ENCODE measurements at places on chromosomes 1 and 21.

- no peak for DNase-seq
Measured at GRCh38 chr21:16455978-16456377, 726.2 kb downstream of the USP25 start.

DNA sequence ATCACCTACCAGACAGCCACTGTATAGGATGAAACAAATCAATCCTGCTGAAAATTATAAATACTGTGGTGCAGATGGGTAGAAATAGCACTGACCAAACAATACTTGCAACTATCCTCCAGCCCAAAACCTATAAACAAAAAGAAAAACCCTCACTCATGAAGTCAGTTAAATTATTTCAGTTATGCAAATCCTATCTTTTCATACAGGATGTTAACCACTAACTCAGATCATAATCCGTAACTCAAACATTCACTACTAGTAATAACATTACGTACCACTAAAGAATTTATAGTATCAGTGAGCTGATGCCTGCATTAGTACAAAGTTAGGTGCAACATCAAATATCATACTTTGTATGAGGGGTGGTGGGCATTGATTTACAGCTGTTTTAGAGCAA, 2.6 kb downstream of the NDC1 start:
- DNase-seq, result no peak

- DNase-seq, result no peak
Measured at GRCh38 chr1:153415850-153416570, at the start of gene S100A7A. TSS of gene S100A7A (plus strand) at chr1:153416520. CDS start at chr1:153418083, 1,563 bp downstream.

DNA sequence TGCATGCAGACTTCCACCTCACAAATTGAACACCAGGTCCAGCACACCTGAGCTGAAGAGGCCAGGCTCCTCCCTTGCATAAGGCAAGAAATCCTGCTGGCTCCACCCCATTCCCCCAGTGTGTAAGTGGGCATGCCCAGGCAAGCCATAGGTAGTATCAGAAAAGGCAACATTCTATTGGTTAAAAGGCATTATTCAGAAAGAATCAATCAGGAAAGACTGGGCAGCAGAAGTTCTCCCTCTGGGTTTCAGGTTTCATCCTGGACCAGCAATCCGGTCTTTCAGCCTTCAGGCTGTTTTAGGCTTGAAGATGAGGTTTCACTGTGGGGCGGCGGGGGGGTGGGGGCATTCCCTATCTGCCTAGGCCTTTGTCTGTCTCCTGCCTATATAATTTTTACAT, 42.0 kb upstream of the LHX8 start:
- DNase-seq, result no peak

GRCh38 chr1:208110296-208110695, 133.9 kb downstream of the PLXNA2 start:
- no peak for DNase-seq

- no peak for DNase-seq
Measured at GRCh38 chr1:89149229-89149628, 23.3 kb upstream of the GBP2 start.

DNA sequence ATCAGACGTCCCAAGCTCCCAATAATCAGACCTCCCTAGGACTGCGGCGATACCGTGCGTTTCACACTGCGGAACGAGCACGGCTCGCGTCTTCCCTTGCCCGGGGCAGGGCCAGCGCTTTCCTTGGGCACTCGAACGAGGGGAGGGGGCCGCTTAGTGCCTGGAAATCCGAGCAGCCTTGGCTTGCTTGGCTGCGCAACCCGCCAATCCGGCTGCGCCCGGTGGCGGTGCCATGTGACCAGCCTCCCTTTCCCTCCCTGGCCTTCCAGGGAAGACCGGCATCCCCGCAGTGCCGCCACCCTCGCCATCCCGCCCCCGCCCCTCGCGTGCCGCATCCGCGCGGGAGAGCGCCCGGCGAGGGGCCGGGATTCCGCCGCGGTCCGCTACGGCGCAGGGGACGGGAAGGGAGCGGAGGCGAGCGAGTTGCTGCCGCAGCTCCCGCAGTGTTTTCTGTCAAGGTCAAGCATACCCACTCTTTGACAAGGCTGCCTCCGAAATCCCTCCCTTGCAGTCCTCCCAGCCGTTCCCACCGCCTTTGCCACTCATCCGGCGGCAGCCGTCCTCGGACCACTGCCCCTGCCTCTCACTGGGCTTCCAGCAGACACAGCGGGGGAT, 8.3 kb upstream of the RNF19B start:
- DNase-seq, result no peak

GRCh38 chr1:247013391-247013790, 5.5 kb upstream of the ZNF695 start:
- no peak for DNase-seq

- no peak for DNase-seq
Measured at GRCh38 chr1:3902111-3902511, 2.0 kb upstream of the C1orf174 start.

DNA sequence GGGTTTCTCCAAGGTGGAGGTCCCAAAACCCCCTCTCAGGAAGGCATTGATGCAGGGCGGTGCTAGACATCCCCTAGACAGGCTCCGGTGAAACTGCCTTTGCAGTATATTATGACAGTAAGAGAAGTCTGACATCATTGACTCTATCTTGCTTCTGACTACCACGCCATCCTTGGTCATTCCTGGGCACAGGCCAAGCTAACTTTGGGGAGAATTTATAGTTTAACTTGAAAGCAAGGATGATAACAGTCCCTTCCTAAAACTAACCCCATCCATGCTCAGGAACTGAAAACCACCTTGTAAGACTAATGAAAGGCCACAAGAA, 30.3 kb downstream of the RSPH1 start:
- no peak for DNase-seq

- DNase-seq, result no peak
Measured at GRCh38 chr1:8905582-8906191, 27.2 kb upstream of the ENO1 start.

GRCh38 chr1:232486454-232487207, 143.3 kb downstream of the SIPA1L2 start:
- DNase-seq, result no peak

DNA sequence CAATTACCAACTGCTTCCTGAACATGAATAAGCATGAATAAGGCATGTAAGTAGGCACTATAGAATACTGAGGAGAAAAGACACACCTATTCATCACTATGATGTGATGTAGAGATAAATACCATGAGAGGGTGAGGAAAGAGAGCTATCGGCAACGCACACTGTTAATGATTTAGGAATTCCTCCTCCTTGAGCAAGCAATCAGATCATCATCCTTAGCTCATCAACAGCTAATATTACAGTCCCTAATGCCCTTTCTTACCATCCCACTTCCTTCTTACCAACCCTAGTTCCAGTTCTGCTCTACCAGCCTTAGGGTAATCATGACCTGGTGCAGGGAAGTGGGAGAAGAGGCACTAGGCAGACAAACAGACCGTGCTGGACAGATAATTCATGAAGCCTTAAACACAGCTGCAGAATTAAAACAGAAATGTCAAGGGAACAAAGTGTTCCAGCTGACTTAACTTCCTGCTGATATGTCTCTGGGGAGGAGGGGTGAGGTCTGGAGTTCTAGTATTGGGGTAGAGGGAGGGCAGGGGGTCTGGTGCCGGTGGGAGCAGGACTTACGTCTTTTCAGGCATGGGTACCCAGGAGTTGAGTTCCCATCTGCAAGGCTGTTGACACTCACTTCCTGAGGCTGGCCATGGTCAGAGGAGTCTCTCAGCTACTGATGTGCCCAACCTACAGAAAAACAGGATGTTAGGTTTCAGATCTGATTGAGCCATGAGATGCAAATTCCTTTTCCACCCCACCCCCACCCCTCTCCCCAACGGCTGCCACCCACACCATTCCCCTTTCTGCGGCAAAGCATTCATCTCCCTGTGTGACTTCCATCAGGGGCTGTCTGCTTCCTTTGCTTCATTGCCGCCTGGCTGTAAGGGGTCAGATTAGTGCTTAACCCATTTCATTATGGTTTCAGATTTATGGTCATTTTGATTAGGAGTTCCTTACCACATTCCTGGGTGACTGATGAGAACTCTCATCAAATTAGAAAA, 12.6 kb upstream of the RCSD1 start:
- peak; percentile 83 for DNase-seq

GRCh38 chr1:178150610-178151009, 56.7 kb downstream of the RASAL2 start:
- DNase-seq, result no peak

DNA sequence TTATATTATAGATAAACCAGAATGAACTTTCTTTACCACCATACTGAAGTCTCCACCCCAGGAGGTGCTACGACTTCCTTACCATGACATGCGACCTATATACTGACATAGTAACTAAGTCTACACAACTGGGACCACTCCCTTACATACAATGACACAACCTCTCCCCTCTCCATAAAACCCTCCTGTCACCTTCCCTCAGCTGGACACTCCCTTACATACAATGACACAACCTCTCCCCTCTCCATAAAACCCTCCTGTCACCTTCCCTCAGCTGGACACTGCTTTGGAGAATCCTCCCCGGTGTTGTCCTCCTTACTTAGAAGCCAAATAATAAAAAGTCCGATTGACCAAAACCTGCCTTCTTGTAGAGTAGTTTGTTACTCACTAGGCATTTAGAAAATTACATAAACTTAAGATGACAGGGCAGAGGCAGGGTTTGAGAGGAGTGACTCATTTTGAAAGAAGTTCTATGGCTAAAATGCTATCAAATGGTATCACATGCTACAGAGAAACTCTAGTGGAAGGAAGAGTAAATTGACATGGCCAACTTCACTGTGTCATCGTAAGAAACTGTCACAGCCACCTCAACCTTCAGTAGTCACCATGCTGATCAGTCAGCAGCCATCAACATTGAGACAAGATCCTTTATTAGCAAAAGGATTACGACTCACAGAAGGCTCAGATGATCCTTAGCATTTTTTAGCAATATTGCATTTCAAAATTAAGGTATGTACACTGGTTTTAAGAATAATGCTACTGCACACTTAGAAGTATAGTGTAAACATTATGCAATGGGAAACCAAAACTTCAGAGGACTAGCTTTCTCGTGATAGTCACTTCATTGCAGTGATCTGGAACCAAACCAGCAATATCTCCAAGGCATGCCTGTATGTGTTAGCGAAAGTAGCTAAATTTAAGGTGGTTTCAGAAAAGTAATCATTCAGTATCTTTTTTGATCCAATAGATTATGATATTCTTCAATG, 56.4 kb downstream of the AHCTF1 start:
- no peak for DNase-seq

GRCh38 chr1:68043443-68044090, 6.9 kb downstream of the DIRAS3 start:
- DNase-seq, result no peak

DNA sequence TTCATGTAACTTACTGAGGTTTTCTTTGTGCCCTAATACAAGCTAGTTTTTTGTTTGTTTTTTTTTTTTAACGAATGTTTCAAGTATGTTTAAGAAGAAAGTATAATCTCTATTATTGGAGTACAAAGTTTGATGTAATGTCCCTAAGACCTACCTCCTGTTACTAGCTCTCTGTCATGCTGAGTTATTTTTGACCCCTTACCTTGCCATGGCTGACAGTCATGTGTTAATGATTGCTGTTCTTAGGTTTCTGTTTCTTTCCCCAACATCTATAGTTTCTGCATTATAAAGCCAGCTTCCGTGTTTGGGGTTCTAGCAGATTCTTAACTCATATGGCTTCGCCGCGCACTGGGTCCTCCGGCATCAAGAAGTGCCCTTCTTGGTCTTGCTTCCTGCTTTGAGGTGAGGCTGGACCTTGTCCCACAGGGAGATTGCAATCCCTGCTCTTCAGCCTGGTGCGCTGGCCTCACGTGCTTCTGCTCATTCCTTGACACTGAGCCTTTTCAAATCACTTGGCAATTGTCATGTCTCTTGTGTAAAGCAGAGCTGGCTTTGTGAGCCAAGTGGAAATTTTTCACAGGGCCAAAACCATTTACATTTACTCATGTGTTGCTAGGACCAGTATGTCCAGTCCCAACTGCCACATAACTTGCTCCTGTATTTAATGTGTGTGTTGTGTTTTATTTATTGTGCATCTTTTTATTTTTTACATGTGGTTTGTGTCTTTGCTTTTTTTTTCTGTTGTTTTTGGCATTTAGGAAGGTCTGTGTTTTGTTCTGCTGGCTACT, 135.0 kb upstream of the COL6A1 start:
- no peak for DNase-seq

DNA sequence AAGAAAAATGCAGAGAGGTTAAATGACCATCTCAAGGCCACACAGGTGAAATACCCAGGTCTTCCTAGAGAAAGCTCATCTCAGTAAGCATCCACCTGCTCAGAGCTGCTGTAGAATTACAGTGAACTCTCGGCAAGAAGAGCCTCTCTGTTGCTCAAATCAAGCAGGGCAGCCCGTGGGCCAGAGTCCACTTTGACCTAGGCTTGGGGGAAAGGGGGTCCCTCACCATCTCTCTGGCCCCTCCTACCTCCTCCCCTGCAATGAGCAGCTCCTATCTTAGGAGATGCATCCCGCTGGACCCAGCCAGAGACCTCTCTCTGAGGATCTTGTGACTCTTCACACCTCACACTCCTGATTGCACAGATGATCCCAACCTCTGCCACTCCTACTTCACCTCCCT, 364.7 kb downstream of the PTPRU start:
- no peak for DNase-seq

GRCh38 chr1:40849801-40850592, 12.2 kb downstream of the CITED4 start:
- DNase-seq, result peak; percentile 78

DNA sequence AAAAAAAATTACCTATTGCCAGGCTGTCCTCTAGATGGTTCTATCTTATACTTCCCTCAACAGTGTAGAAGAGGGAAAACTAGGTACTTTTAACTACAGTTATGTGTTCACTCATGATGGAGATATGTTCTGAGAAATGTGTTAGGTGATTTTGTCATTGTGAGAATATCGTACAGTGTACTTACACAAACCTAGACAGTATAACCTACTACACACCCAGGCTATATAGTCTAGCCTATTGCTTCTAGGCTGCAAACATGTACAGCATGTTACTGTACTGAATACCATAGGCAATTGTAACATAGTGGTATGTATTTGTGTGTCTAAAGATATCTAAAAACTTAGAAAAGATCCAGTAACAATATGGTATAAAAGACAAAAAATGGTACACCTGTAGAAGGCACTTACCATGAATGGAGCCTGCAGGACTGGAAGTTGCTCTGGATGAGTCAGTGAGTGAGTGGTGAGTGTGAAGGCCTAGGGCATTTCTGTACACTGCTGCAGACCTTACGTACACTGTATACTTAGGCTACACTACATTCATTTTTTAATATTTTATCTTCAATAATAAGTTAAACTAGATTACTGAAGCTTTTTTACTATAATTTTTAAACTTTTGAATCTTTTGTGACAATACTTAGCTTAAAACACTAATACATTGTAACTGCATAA, 13.2 kb downstream of the MGST3 start:
- no peak for DNase-seq

- no peak for DNase-seq
Measured at GRCh38 chr1:218395916-218396315, 50.8 kb downstream of the TGFB2 start.

Data from CD4-positive, alpha-beta T cell treated with Interleukin-15 for 1 hour (primary cell).